ENCODE measurements at places on chromosomes 7 and 10.

- DNase-seq = no peak
These were observed 379.6 kb downstream of the OTUD1 start for GRCh38 chr10:23818484-23818883.

- DNase-seq = no peak
These were observed 25.2 kb downstream of the RAPGEF5 start for GRCh38 chr7:22331704-22332103.

DNA sequence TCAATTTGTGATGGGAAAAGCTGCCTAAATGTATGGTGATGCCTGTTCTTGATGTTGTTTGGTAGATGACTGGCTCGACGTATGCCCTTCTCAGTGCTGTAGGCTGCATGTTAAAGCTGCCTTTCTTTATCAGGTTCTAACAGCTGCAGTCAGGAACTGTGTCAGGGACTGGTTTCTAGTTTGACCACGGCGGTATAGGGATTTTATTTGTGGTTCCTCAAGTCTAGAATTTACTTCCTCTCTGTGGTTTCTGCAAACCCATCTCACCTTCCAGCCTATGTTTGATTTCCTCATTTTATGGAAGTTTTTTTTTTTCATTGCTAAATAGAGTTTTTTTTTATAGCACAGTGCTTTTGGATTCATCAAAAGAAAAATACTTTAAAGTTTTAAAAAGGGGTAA lies 26.5 kb downstream of the LMTK2 start:
- no peak for DNase-seq

GRCh38 chr7:148095066-148095465 lies 495.5 kb upstream of the C7orf33 start:
- DNase-seq = no peak

DNA sequence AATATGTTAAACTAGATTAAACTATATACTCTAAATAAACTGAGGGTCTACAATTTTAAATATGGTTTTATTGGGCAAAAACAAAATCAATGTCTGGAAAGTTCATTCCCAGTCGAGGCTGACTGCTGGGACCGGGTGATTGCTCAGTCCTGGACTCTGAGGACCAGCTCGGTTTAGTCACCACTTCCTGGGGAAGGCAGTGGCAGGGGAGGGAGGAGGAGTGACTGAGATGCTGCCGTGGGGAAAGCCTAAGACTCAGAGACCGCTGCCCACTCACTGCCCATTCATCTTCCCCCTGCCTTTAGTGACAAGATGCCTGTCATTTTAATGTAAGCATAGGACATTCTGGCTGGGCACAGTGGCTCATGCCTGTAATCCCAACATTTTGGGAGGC lies 29.0 kb downstream of the ATOH7 start:
- DNase-seq = no peak

DNA sequence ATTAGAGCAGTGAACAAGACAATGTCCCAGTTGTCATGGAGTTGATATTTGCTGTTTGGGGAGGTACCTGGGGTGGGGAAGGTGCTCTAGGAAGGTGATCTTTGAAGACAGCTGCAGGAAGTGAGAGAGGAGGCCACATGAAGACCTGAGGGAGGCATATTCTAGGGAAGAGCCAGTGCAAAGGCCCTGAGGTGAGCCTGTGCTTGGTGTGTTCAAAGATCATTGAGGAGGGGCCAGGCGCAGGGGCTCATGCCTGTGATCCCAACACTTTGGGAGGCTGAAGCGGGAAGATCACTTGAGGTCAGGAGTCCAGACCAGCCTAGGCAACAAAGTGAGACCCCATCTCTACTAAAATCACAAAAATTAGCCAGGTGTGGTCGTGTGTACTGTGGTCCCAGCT lies 15.1 kb downstream of the SEC61A2 start:
- DNase-seq = no peak

DNA sequence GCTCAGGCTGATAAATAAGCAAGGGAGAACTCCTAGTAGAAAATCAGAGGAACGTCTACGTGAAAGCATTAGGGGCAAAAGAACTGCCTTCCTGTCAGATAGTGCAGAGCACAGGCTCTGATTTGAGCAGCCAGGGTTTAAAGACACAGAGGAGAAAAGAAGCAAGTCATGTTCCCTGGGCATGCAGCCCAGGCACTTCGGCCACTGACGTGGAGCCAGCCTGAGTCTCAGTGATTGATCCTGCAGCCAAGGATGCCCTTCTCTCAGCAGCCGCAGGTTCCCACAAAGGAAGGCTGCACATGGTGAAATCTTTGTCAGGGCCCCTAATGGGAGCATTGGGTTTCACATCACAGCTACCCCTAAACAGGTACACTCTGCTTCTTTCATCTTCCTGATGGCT lies 161.7 kb upstream of the HPS1 start:
- no peak for DNase-seq

GRCh38 chr10:66148312-66148711 lies 777.5 kb upstream of the LRRTM3 start:
- no peak for DNase-seq

DNA sequence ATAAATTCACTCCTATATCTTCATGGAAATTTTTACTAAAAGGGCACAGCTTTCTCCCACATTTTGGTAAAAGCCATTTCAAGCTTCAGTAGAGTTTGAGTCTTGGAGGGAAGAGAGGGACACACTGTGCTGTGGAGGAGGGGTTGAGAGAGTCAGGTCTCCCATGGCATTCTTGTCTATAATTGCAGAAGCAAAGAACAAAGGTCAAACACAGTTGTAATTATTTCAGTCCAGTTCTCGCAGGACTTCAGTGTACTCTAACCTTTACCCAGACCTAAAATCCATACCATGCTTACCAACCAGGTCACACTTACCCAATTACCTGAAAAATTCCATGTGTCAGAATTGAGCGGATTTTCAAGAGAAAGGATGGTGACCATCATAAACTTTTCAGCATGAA lies 298.4 kb downstream of the XPNPEP1 start:
- no peak for DNase-seq

GRCh38 chr7:55133630-55134358 lies 115.0 kb downstream of the EGFR start:
- DNase-seq = no peak

DNA sequence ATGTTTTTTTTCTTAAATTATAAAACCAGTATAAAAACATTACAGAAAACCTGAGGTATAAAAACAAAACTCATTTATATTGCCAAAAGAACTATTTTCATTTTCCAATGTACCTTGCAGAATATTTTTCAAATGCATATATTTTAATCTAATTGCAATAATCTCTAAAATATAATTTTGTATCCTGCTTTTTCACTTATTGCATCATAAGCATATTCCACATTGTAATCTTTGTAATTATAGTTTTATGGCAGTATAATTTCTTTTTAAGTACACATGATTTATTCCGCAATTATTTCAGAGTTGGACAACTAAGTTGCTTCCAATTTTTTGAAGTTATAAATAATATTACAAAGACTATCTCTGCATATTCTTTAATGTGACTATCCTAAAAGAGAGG lies 43.7 kb downstream of the SGCE start:
- DNase-seq = no peak

All from activated CD8-positive, alpha-beta memory T cell treated with anti-CD3 and anti-CD28 coated beads, Interleukin-2, amount 50 U/mL, for 48 hours (primary cell).